NCI-H1694 treated with DMSO at 0.1 percent for 48 hours (cell line): ENCODE measurements at places on chromosomes 6 and 20.

- DNase-seq, result no peak
These were observed 7.1 kb upstream of the TMEM217 start for GRCh38 chr6:37265001-37265400.

- DNase-seq, result no peak
These were observed 189.6 kb downstream of the MAFB start for GRCh38 chr20:40499391-40499790.

GRCh38 chr20:23093613-23094012 lies 7.5 kb upstream of the CD93 start:
- no peak for DNase-seq

GRCh38 chr6:170268216-170269129 lies 22.4 kb downstream of the DLL1 start:
- DNase-seq, result no peak

- peak; percentile 20 for DNase-seq
These were observed 142.5 kb upstream of the SPACA1 start for GRCh38 chr6:87905101-87905641.

GRCh38 chr20:46122071-46122470 lies 4.0 kb downstream of the CD40 start:
- no peak for DNase-seq

DNA sequence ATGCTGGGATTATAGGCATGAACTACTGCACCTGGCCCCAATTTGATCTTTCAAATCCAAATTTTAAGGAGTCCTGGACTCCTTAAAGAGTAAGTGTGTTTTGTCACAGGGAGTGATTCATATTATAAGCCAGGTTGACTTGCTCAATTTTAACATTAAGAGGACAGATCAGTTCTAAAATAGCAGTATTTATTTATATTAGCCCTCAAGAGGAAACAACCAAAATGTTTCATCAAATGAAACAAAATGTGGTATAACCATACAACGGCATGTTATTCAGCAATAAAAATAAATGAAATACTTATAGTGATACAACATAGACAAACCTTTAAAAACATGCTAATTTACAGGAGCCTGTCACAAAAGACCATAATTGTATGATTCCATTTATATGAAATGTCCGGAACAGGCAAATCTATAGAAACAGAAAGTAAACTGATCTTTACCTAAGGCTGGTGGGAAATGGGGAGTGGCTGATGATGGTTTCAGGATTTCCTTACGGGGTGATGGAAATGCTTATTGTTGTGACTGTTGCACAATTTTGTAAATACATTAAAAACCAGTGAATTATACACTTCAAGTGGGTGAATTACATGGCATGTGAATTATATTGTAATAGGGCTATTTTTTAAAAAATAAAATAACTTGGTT lies 637.4 kb downstream of the MMUT start:
- DNase-seq, result no peak

- DNase-seq, result no peak
These were observed 3.8 kb downstream of the SLC44A4 start for GRCh38 chr6:31874836-31875572.

DNA sequence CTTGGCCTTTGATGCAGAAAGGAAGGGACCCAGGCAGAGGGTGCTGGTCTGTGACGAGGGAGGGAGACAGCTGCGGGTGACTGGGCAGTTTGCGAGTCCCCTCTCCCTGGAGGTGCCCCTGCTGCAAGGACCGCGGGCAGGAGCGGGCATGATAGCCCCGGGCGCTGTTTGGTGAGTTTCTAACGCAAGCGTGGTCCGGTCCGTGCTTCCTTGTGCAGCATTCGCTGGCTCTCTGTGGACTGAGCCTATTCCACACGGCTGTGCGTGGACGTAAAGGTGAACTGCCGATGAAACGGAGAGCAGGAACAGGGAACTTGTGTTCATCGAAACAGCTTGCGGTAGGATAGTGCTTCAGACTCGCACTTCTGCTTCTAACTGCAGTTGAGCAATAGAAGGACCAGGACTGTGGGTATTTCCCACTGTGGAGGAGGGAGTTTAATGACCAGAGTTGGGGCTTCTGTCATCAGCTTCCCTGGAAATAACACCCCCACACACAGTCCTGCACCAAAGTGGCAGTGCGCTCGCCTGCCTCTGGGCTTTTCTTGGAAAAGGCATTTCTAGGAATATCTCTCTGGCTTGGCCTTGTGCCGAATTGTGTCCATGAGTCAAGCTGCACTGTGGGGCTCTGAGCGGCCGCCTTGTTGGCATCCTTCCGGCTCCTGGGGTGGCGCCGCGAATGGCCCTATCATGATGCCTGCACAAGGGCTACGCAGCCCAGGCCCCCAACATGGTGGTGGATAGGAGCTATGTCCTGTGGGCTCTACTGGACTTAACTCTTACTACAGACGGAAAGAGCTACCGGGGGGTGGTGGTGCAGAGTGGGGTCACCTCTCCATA lies 48.9 kb downstream of the DUSP22 start:
- DNase-seq, result no peak

DNA sequence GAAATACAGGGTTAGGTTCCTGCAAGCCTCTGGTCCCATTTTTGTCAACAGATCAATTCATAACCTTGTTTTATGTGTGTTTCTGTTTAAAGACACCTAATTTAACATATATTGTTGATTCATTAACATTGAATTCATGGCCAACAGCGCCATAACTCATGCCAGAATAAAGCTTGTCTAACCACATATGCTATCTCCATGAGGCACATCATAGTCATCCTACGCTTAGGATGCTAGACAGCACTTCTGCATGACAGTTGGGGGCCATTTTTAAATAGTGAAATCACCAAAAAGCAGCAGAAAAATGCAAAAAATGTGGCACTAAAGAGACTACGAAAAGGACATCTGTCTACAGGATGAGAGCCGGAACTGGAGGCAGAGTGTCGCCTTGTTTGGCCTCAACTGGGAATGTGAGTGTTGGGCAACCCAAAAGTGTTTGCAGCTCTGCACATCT lies 37.9 kb downstream of the TRAM2 start:
- DNase-seq, result no peak

DNA sequence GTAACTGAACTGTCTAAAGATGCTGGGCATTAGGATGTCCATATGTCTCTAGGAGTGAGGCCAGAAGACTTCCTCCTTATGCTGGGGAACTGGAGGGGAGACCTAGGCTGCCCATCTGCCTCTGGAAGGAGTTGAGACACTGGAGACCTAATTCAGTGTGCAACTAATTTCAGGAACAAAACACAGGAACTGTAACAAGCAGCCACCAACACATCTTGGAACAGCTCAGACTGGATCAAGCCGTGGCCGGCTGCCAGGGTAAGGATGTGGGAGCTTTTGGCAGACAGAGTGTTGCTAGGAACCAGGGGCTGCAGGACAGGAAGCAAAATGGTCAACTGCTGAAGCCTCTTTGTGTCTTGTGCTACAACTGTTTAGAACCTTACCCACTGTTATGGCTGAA lies 16.4 kb upstream of the MAS1 start:
- DNase-seq, result no peak

DNA sequence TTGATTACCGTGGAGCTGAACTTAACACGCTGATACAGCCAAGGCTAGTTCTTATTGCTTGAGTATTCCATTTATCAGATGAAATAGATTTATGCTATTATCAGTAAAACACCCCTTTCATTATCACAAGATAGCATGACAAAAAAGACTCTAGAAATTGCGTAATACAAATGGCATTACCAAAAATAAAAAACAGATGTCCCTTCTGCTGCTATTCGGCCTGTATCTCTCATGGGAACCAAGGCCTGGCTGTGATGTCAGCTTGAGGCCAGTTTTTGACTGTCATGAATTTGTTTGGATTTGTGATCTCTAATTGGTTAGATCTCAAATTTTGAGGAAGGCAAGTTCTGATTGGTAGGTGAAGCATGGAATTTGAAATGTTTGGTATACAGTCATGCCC lies 25.2 kb downstream of the MEI4 start:
- DNase-seq, result no peak

DNA sequence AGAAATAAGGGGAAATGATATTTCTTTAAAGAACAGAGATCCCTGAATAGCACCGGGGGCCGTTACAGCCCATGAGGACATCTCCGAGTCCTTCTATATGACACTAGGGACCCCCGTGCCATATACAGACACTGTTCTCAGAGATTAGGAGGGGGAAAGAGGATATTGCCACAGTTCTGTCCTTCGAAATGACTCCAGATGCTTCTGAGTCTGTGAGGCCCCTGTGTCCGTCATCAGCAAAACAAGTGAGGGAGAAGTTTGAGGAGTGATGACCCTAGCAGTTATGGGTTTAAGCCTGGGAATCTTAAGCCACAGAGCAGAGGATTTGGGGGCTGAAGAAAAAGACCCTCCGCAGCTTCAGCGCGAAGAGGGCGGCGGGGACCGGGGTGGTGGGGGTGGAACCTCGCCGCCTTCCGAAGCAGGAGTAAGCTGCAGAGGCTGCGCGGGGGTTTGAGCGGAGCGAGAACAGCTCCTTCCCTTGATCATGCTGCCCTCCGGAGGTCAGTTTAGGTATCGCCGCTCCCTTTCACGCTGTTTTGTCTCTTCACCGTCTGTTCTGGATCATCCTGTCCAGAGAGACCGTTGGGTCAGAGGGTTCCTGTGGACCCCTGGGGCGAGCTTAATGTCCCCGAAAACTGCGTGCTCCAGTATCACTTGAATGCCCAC lies 23.6 kb downstream of the VPS52 start:
- peak; percentile 76 for DNase-seq

DNA sequence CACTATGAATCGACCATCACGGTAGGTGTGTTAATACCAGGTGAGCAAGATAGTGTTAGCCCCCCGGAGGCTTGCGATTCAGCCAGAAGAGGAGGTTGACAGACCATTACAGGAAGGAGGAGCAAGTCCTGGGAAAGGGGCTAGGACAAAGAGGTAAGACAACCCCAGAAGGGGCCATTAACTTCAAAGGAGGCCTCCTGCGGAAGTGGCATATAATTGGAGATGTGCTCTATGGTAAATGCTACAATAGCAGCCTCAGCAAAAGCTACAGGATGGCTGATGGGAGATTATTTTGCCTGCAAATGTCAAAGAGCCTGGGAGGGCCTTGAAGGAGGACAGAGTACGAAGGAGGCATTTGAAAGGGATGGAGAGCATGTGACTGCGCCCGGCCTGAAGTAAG lies 108.6 kb upstream of the CITED2 start:
- DNase-seq, result no peak

GRCh38 chr6:15441215-15441868 lies 195.5 kb downstream of the JARID2 start:
- peak; percentile 75 for DNase-seq

DNA sequence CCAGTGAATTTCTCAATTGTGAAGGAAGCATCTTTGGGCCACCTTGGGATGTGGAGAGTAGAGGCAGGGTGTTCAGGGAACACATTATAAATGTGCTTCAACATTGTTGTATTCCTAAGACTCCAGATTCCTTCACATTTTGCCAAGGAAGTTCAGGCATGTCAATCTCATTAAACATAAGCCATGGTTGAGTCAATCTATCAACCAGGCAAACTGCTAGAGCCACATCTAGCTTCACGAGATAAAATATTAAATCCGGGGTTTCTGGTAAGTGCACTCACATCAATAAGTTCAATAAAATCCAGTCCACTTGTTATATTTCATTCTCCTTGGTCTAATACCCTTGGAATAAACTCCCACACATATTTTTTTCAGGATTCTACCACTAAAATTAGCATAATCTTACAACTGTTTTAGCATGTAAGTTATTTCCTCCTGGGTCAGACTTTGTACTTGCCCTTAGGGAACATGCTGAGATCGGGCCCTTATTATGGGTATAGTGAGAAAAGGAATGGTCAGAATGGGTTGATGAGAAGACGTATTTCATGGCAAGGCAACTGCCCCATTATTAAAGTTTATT lies 93.6 kb downstream of the ADTRP start:
- no peak for DNase-seq

GRCh38 chr6:110356778-110357177 lies 1.4 kb downstream of the METTL24 start:
- peak; percentile 18 for DNase-seq

DNA sequence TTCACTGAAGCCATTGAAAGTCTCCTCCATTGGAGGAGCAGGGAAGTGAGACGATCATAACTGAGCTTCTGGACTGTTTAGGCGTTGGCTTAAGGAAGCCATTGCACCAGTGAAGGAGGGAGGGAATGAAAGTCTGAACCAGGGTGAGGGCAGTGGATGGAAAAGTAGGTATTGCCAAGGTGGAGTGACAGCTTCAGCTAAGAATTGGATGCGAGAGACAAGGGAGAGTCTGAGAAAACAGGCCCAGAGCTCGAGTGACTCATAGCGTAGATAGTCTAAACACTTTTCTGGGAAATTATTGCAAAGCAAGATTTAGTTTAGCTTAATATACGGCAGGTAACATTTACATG lies 4.5 kb downstream of the DSP start:
- no peak for DNase-seq
